Activated T-cell treated with anti-CD3 and anti-CD28 coated beads, Interleukin-2, amount 50 U/mL, for 72 hours (primary cell): ENCODE measurements at places on chromosomes 12 and 14. TPM values are rescaled to one million over a fixed set of nuclear protein-coding genes. Genes with fewer than 3 reads are reported as not detected.

Gene CCDC177
- not detected for total RNA-seq

Gene DPPA3
- not detected for total RNA-seq

Gene WNT1
- 0.42 TPM for total RNA-seq

Gene FGF23
- total RNA-seq: not detected

Gene LPAR5
- total RNA-seq: 8.9 TPM

Gene PRH2
- not detected for total RNA-seq

Gene TOMM20L
- total RNA-seq: not detected

Gene GOLT1B
- total RNA-seq: 51.2 TPM

Gene MUCL1
- total RNA-seq: not detected

Gene RDH5
- 9.3 TPM for total RNA-seq

Gene FAM161B
- total RNA-seq: 3.1 TPM

Gene IRAK4
- 41.4 TPM for total RNA-seq

Gene KRT86
- total RNA-seq: 1.00 TPM

Gene INSM2
- not detected for total RNA-seq

Gene GPRC5D
- not detected for total RNA-seq
